ENCODE measurements at places on chromosomes 4 and X. TPM values are rescaled to one million over a fixed set of nuclear protein-coding genes. Genes with fewer than 3 reads are reported as not detected.

DNA sequence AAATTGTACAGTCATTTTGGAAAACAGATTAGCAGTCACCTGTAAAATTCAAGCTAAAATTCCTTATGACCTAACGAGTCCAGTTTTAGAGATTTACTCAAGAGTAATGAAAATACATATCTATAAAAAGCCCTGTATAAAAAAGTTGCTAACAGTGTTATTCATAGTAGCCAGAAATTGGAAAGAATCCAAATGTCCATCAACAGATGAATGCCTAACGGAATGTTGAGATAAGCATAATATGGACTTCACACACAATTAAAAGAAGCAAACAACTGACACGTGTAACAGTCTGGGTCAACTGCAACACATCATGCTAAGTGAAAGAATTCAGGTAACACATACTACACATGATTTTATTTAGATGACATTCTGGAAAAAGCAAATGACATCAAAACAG, 584.8 kb upstream of the AGA start:
- no peak for DNase-seq

TMSB15B gene
- total RNA-seq, result 3.0 TPM

DNA sequence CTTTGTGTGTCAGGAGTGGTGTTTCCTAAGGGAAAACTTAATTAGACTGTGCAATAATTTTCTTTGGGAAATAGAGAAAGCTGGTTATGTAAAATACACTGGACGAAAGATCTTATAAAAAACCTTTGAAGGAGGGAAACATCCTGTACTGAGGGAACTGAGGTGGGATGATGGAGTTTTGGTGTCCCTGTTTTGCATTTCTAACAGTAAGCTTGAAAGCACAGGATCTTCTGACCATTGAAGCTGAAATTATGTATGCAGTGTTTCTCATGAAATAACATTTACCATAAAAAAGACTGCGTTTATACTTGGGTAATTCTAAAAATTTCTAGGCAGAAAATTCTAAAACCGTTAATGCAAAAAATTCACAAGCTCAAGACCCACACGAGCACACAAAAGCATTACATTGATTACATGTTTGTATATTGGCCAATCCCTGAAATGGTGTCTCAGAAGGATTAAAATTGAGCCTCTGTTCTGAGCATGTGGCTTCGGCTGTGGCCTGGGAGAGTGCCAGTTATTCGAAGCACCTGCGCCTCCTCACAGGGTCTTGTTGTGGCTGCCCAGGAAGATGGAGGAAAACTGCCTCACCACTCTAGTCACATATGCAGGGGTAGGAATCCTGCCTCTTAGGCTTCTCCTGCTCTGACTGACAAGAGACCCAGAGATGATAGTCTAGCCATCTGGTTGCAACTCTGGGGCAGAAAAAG, 49.5 kb downstream of the JADE3 start:
- peak; percentile 33 for DNase-seq

GRCh38 chrX:68665502-68665901, 18.0 kb downstream of the STARD8 start:
- no peak for DNase-seq

- no peak for DNase-seq
Observed at GRCh38 chr4:124866301-124866700, 153.8 kb upstream of the ANKRD50 start.

DNA sequence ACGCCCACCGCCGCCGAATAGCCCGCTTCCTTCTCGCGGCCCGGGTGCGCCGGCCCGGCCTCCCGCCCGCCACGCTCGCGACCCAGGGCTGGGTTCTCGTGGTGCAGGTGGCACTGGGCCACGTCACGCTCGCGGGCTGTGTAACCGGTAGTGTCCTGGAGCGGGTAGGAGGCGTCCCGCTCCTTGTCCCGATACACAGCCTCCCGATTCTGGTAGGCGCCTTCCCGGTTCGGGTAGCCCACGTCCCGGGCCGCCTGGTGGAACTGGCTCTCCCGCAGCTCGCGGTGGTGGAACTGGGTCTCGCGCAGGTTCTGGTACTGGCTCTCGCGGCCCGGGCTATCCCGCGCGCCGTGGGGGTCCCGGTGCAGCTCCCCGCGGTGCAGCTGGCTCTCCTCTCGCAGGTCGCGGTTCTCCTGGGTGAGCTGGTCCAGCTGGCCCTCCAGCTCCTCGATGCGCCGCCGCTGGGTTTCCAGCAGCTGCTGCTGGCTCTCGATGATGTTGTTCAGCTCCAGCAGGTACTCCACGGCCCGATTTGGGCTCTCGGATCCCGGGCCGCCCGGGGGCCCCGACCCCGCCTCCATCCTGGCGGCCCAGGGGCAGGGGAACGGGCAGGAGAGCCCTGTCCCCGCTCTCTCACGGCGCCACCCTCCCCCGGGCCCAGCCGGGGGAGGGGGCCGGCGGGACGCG, 39.3 kb upstream of the IQSEC2 start:
- DNase-seq, result no peak

PSAPL1 gene
- not detected for total RNA-seq

DNA sequence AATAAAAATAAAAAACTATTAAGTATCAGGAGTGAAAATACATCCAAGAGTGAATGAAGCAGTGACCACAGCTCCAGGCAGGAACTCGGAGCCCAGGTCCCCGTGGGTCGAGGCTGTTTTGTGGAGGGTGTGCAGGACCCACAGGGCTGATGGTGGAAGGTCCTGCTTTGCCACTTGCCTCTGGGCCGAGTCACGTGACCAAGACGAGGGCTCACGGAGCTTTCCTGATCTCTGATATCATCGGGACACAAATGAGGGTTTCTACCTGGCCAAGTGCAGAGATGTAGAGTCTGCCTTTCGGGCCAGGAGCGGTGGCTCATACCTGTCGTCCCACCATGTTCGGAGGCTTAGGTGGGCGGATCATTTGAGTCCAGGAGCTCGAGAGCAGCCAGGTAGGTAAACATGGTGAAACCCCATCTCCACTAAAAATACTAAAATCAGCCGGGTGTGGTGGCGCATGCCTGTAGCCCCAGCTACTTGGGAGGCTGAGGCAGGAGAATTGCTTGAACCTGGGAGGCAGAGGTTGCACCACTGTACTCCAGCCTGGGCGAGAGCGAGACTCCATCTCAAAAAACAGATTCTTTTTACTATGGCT, 7.2 kb downstream of the SLC25A6 start:
- no peak for DNase-seq

DNA sequence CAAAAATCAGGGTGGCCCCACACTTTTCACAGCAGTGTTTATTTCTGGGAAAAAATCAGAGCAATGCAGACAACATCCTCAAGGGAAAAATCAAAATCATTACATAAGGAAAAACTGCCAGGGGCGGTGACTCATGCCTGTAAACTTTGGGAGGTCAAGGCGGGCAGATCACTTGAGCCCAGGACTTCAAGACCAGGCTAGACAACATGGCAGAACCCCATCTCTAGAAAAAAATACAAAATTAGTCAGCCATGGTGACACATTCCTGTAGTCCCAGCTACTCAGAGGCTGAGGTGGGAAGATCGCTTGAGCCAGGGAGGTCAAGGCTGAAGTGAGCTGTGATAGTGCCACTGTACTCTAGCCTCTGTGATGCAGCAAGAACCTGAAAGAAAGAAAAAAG, 102.8 kb downstream of the NAF1 start:
- no peak for DNase-seq

DNA sequence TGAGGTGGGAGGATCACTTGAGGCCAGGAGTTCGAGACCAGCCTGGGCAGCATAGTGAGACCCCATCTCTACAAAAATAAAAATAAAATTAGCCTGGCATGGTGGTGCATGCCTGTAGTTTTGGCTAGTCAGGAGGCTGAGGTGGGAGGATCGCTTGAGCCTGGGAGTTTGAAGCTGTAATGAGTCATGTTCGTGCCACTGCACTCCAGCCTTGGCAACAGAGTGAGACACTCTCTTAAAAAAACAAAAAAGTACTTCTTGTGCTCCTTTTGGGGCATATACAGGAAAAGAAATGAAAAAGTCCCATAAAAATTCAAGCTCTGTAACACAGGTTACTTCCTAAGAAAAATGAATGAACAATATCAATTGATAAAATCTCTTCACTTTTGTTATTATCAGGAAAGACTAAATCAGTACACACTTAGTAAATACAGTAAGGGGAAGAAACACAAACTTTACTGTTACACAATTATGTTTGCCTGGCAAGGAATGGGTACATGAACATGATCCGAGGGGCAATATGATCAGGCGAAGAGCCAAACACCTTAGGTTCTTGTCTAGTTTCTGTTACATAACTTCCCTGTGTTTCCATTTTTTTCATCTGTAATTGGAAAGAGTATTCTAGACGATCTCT, 46.9 kb downstream of the CCDC158 start:
- peak; percentile 11 for DNase-seq

DNA sequence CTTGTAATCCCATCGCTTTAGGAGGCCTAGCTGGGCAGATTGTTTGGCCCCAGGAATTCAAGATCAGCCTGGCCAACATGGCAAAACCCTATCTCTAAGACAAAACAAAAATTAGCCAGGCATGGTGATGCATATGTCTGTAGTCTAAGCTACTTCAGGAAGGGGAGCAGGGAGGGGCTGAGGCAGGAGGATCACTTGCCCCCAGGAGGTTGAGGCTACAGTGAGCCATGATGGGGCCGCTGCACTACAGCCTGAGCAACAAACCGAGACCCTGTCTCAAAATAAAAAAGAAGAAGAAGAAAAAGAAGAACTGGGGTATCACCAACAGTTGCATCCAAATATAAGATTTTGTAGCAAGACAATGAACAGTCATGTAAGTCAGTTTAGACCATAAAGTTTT, 47.3 kb upstream of the NFKB1 start:
- no peak for DNase-seq

DNA sequence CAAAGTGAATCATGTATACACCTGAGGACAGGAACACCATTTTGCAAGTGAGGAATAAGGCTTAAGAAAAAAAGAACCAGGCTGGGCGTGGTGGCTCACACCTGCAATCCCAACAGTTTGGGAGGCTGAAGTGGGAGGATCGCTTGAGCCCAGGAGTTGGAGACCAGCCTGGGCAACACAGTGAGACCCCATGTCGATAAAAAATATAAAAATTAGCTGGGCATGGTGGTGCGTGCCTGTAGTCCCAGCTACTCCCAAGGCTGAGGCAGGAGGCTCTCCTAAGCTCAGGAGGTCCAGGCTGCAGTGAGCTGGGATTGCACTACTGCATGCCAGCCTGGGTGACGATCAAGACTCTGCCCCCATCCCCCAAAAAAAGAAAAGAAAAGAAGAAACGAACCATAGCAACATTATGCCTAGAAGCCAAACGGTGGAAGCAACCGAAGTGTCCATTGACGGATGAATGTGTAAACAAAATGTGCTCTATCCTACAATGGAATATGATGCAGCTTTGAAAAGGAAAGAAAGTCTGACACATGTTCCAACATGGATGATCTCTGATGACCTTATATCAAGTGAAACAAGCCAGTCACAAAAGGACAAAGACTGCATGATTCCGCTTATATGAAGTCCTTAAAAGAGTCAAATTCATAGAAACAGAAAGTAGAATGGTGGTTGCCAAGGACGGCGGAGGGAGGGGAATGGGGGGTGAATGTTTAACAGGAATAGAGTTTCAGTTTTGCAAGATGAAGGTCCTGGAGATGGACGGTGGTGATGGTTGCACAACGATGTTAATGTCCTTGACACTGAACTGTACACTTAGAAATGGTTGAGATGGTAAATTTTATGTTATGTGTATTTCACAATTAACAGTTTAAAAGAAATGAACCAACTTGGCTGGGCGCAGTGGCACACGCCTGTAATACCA, 8.6 kb upstream of the KIAA0232 start:
- no peak for DNase-seq

DNA sequence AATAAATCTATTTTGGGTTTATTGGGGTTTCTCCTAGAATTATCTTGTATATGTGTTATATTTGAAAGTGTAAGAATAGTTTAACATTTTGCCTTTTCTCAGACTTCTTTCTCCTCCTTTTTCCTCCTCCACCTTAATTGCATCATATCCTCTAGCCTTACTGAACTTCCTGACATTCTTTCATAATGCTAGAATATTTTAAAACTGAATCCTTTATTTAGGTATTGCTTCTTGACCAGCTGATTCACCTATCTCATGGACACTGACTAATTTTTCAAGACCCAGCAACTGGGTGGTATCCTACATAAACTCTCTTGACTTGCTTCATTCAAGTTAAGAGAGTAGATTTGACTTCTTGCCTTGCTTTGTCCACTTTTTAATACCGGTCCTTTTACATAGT, 1508.9 kb downstream of the STIM2 start:
- DNase-seq, result no peak

DNA sequence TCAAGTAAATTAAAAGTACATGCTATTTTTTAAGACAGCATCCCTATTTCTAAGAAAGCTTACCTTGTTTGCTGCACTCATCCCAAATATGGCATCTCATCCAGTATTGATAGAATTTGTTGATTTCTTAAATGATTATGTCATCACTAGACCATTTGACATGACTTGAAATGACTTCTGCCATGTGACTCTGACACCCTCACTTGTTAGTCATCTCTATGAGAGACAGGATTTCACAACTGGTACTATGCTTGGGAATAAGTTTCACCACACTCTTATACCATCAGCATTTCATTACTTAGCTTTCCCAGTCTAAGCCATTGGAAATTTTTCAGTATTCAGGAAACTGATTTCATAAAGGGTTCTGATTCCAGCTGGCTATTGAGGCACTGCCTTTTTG, 55.3 kb downstream of the TMPRSS11F start:
- DNase-seq, result no peak

GRCh38 chr4:84503495-84504437, 4.7 kb upstream of the NKX6-1 start:
- DNase-seq, result peak; percentile 71

FGF16 gene
- 4.0 TPM for total RNA-seq

DNA sequence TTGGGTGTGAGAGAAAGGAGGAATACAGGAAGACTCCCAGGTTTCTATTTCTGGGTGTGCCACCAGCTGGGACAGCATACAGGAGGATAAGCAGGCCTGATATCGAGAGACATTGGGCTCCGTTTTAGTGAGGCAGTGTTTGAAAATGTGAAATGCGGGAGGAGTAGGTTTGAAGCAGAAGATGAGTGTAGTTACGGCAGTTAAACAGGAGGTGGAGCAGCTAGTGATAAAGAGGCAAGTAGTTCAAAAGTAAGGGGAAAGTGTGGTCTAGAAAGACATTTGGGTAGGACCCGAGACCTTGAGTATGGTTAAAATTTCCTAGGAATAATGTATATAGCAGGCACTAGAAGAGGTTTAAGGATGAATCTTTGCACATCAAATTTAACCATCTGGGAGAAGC, 42.4 kb downstream of the DCUN1D4 start:
- DNase-seq, result peak; percentile 14

- no peak for DNase-seq
Observed at GRCh38 chr4:66223068-66223703, 552.9 kb upstream of the EPHA5 start.

- no peak for DNase-seq
Observed at GRCh38 chrX:3514996-3515395, 168.5 kb upstream of the MXRA5 start.

- no peak for DNase-seq
Observed at GRCh38 chr4:160319868-160320260, 1217.0 kb downstream of the RAPGEF2 start.

GRCh38 chr4:18691431-18692200, 670.1 kb upstream of the LCORL start:
- no peak for DNase-seq

HTN1 gene
- total RNA-seq, result not detected

SPIN3 gene
- total RNA-seq, result 4.0 TPM

GUCY1B1 gene
- total RNA-seq, result 29.6 TPM

FAM149A gene
- total RNA-seq, result under 0.01 TPM

Data from hematopoietic multipotent progenitor cell (in vitro differentiated cells).